Activated T-cell treated with anti-CD3 and anti-CD28 coated beads for 24 hours (primary cell): ENCODE measurements at places on chromosomes 1 and 21.

GRCh38 chr1:160904783-160905616 is 20.0 kb upstream of the ITLN1 start:
- DNase-seq, result no peak

GRCh38 chr1:69175053-69175452 is 392.7 kb upstream of the LRRC7 start:
- DNase-seq, result no peak

DNA sequence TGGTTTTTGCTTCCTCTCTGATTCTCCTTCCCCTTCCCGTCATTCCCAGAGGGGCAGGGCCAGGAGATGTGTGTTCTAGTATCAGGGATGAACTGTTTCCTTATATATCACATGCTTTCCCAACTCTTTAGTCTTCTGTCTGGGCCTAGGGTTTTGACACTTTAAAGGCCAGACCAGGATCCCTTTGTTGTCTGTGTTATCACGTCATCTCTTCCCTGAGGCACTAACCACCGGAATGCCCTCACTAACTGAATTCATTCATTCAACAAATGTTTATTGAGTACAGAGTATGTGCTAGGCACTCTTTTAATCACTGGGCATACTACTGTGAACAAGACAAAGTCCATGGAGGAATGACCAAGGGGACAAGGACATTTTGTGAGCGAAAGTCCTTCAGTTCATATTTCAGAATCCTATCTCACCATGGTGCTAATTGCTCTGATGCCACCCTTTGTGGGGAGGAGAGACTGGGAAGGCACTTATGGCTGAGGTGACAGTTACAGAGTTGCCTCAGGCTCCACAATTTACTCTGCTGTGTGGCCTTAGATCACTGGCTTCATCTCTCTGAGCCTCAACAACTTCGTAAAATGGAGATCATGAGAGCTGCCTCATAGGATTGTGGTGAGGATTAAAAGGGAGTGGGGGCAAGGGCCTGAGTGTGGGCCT is 12.0 kb upstream of the ZNF362 start:
- no peak for DNase-seq

DNA sequence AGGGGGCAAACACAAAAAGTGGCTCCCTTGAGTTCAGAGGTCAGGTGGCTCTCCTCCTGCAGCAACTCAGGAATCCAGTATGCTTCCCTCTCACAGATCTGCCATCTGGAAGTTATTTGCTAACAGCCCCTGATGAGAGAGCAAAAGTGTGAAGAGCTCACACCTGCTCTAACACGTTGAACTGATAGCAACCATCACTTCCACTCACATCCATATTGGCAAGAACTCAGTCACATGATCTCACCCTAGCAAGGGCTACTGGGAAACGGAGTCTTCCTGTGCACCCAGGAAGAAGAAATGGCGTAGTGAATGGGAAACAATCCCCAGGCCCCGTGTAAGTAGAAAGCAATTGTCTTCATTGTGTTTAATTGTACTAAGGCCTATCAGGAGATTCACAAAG is 20.7 kb upstream of the SLC45A1 start:
- no peak for DNase-seq

DNA sequence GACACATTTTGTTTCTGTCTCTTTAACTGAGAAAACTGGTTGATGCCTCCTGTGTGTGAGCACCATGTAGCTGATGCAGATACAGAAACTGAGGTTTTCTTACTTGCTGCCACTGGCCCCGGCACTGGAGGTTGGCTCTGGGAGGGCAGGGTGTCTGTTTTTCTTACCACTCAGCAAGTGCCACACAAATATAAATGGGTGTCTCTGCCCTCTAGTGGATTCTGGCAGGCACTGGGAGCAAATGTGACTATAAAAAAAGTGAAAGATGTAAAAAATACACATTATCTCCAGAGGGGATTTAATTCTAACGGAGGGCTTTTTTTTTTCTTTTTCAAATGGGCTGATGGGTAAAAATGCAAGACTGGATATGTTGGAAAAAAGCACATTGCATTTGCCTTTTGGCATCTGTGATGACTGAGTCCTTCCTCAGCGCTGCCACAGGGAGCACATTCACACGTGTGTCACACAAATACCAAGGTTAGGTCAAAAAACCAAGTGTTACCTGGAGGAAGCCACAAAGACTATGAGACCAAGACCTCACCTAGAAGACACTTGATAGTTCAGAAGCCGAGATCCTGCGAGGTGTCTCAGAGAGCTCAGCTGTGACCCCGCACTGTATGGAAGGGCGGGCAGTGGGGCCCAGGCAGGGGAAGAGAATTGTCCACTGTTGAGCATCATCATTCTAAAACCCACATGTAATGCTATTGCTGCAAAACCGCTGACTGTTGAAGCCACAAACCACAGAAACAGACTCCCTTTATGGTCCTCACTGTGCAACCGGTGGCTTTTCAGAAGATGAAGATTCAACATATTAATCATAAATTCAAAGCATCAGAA is 18.9 kb downstream of the PGBD2 start:
- DNase-seq, result peak; percentile 27

DNA sequence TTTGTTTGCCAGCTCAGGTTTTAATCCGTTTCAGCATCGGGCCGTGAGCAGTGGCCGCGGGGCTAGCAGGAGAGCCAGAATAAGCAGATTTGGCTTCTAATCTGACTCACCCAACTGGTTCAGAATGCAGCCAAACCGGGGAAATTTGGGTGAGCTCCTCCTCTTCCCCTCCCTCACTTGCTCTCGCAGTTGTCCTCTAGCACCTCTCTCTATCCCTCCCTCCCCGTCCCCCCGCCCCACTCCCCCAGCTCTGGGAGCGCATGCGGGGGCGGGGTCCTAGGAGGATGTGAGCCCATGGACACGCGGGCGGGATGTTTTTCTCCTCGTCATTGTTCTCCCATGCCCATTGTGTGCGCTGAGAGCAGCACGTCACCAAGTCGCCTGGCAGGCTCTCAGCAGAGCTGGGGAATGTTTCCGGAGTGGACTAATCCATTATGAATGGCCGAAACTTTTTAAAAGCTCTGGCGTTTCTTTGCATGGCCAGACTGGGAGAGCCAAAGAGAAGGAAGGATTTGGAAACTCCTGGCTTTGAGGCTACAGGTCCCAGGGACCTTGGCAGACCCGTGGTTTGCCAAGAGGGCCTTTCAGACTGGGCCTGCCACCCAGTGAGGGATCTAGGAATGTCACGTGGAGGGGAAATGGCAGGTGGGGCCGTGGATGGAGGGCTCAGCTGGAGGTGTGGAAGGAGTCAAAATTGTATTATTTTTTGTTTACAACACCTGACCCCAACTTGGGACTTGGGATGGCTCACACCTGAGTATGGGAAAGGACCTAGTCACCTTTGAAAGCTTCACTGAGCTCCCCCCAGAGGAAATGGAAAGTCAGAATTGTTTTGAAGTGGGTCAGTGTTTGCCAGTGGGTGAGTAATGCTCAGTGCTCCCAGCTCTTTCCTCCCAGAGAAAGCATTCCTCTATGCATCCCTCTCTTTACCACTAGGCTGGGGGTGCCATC is 39.2 kb downstream of the CDK18 start:
- no peak for DNase-seq

- no peak for DNase-seq
These were observed 9.6 kb downstream of the IGSF9 start for GRCh38 chr1:159935719-159936272.

DNA sequence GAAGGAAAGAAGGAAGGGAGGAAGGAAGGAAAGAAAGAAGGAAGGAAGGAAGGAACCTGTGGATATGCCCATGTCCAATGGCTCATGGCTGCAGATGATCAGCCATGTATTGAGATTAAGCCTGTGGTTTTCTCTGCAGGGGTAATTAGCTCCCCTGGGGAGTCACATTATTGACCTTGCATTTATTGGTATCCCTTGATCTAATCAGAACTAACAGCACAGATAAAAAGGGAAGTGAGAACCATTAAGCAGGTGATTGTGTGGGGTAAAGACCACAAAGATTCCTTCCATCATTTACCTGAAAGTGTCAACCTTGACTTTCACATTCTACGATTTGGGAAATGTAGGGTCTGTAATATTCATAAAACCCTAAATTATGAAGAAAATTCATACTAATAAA is 390.7 kb downstream of the BRINP2 start:
- DNase-seq, result no peak

- DNase-seq, result no peak
These were observed 166.9 kb downstream of the NCAM2 start for GRCh38 chr21:21165063-21165645.

- DNase-seq, result no peak
These were observed 23.6 kb downstream of the ATP2B4 start for GRCh38 chr1:203649999-203650836.

DNA sequence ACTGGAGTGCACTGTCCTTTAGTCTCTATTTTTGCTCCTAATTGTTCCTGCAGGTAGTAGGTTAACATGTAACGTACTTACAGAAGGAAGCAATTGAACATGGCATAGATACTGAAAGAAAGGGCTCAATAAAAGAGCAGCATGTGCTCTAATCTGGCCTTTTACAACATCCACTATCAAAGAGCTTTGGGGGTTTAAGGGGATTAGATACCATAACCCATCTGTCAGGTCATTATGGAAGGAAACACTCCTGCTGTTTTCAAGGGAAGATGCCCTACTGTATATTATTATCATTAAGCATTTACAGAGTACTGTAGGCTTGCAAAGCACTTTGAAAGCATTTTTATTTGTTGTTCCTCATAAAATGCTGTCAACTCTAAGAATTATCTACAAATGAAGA is 152.8 kb downstream of the TTLL7 start:
- DNase-seq, result no peak
